NCI-H1417 (cell line): ENCODE measurements at places on chromosomes 13 and 19.

DNA sequence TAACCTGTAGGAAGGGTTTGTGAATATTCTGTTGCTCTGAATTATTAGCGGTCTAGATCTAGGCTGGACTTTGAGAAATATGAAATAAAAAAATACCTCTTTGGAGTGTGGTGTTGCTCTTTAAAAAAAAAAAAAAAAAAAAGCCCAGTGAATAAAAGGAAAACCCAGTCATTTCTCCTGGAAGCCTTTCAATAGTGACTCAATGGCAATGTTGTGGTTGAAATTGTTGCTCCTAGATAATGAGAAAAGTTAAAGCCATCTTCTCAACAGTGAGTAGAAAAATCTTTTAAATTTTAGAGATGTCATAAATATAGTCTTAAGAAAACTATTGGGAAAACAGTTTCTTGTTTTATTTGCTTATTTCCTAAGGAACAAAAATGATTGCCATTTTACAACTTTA, 135.3 kb downstream of the RFC3 start:
- DNase-seq = no peak

DNA sequence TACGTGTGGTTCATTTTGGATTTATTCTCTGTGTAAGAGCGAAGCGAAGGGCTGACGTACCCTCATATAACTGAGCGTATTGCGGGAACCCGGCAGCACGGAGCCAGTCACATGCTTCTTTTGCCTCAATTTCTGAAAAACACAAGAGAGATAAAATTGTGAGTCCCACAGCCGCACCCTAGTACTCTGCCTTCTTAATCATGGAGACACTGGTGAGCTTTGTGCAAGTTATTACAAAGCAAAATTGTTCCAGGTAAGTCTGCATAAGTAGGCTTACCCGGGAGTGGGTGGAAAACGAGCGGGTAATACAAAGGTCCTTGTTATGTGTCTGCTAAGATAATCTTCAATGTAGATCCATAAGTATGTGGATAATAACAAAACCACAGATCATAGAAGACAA, 118.1 kb downstream of the STARD13 start:
- DNase-seq = no peak

- no peak for DNase-seq
These were observed 711 bp downstream of the CAMSAP3 start for GRCh38 chr19:7596211-7596937.

GRCh38 chr13:111005808-111006505, 91.1 kb upstream of the ANKRD10 start:
- DNase-seq = no peak

DNA sequence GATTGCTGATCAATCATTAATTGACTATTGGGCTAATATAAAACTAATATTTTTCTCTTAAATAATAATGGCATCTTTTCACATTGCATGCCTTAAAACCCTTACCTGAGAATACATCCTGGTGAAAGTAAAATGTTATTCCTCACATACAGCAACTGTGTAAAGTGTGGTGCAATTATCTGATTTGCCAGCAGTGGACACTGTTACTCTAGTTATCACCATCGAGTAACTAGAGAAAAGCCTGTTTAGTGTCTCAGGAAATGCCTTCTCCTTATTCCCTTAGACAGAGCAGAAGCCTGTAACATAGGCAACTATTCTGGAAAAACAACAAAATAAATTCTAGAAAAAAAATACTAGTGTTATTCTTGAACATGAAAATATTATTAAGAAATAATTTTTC, 459.8 kb downstream of the FGF14 start:
- DNase-seq = peak; percentile 95

DNA sequence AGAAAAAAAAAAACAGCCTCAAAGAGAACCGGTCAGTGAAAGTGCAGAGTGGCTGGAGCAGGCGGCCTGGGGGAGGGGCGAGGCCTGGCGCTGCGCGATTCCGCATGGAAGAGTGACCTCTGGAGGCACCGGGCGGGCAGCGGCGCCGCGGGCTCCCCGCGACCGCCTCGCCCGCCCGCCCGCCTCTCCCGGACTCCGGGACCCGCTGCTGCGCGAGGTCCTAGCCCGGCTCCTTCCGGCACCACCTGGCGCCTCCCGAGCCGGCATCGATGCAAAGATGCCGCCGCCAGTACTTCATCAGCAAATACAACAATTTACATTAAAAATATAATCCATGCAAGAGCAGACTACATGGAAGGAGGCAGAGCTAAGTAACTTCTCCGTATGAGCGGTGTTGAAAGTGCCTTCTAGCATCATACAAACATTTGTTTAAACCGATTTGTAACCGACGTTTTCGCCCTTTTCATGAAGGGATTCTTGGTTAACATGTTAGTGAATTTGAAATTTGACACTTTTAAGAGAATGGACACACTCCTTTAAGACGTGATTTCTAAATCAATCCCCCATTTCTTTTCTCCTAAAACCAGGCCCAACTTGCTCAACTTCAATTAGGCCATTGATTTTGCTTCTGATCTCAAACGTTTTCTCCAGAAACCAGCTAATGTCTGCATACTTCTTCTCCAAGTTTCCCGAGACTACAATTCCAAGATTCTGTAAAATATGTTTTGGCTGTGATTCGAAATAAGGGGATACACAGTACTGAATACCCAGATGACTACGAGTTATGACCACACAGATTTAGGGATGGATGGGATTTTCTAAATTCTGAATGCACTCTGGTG, 2.1 kb downstream of the EFNB2 start:
- peak; percentile 82 for DNase-seq

DNA sequence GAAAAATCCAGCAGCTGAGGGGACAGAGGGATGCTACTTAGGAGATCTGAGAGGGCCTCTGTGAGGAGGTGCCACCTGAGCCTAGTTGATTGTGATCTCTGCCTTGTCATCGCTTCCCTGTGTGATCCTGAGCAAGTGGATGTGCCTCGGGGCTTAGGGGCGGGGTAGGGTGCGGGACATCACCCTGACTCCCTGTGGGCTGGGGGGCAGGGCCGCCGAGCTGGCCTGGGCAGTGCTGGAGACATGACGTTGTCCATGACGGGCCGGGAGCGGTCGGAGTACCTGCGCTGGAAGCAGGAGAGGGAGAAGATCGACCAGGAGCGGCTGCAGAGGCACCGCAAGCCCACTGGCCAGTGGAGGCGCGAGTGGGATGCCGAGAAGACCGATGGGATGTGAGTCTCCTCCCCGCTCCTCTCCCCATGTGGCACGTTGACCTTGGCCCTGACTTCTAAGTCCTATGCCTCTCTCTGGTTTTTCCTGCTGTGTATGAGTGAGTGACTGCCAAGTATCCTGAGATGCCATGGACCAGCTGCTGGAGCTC, 8.2 kb upstream of the INAFM1 start:
- DNase-seq = no peak

DNA sequence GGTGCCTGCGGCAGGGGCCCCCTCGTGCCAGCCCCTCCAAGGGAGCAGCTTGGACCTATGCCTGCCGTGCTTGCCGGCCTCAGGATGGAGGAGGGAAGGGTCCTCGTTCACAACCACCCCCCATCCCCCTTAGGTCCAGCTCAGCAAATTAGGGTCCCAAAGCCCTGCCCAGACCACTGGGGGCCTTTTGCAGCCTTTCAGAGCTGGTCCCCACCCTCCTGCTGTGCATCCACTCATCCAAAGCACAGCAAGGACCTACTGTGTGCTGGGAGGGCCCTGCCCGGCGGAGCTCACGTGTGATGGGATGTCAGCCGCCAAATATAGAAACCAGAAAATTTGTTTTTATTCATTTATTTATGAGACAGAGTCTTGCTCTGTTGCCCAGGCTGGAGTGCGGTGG, 16.5 kb upstream of the SLC7A10 start:
- DNase-seq = no peak

DNA sequence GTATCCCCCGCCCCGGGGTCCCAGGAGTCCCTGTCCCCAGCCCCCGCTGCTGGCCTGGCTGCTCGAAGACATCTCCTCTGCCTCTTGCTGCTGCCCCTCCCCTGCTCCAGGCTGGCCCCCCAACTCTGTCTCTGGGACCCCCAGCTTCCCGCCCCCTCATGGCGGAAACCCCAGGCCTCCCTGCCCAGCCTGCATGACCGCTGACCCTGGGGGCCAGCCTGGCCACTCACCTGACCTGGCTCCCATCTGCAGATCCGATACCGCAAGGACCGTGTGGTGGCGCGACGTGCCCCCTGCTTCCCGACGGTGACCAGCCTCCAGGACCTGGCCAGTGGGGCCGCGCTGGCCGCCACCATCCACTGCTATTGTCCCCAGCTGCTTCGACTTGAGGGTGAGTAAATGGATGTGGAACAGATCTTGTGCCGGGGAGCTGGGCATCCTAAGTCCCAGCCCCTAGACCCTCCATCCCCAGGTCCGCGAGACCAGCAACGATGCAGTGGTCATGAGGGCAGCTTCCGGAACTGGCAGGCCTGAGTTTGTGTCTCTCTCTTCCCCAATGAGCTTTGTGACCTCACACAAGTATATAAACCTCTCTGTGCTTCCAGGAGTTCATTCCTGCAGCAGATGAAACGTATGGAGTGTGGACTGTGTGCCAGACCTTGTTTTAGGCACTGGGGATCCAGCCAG, 12.4 kb downstream of the CAMSAP3 start:
- DNase-seq = no peak

DNA sequence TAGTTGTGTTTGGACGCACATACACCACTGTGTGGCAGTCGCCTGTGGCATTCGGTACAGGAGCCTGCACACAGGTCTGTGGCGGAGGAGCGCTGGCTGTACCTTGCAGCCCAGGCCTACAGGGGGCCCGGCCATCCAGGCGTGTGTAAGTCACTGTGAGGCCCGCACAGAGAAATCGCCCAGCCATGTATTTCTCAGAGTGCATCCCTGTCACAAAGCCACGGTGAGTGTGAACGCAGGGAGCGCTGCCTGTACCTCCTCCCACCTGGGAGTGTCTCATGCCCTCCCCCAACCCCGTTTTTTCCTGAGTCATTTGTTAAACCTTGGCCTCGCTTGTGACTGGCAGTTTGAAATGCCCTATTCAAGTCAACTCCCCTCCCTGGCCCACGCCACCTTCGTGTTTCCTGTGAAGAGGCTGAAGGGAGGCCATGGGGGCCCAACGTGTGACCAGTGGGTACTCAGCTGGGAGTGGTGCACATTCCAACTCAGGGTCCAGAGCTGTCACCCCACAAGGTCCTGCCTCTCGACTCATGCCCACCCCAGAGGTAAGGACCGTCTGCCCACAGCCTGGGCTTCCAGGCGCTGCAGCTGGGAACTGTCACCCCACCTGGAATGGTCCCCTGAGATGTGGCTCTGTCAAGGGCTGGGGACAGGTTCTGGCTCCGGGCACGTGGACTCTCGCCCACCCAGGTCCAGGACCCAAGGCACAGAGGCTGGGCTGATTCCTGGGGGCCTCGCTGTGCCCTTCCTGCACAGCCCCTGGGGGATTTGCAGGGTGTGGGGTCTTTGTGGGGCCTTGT, 11.6 kb upstream of the RASA3 start:
- peak; percentile 30 for DNase-seq

- no peak for DNase-seq
These were observed 61.6 kb downstream of the GSX1 start for GRCh38 chr13:27853861-27854260.
